ENCODE measurements at places on chromosomes 11 and 22.
A peak's percentile ranks its signal among the peaks of the same experiment; 100 is the strongest.

DNA sequence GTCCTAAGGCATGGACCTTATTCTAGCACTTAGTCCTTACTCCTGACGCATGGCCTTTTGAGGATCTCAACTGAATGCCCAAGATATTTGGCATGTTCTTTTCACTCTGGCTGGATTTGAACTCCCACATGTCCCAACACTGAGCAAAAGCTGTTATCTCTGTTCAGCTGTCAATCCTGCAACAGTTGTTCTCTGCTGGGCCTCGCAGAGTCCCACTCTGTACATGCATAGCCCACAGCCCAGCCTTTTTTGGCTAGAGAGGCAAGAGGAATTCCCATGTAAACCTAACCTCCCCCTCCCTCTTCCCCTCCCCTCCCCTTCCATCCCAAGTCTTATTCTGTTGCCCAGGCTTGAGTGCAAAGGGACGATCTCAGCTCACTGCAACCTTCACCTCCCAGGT, 21.8 kb upstream of the DRG1 start:
- no peak for DNase-seq

GRCh38 chr22:38067761-38068360, 10.7 kb downstream of the PICK1 start:
- no peak for DNase-seq

DNA sequence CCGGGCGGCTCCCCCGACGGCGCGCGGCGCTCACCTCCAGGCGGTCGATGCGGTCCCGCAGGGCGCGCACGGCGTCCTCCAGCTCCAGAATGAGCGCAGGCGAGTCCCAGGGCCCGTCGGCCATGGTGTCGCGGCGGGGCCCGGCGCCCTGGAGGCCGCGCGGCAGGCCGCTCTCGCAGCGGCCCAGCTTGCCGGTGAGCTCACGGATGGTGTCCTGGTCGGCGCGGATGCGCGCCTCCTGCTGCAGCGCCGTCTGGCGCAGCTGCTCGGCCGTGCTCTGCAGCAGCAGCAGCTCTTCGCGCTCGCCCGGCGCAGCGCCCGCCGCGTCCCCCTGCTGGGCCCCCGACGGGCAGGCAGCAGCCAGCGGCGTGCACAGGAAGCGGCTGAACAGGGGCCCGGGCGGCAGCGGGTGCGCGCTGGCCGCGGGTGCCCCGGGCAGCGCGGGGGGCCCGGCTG, 599 bp downstream of the NPTXR start:
- peak; percentile 59 for DNase-seq

- no peak for DNase-seq
Observed at GRCh38 chr22:33272180-33272579, 214.0 kb upstream of the SYN3 start.

- peak; percentile 82 for DNase-seq
Observed at GRCh38 chr22:40651563-40652501, 15.3 kb upstream of the MRTFA start.

- peak; percentile 46 for DNase-seq
Observed at GRCh38 chr11:66745356-66746235, 16.6 kb upstream of the SPTBN2 start.

GRCh38 chr11:100687054-100687629, at the start of gene ARHGAP42:
Gene ARHGAP42 (plus strand): TSS chr11:100687288. CDS start chr11:100687679, 391 bp downstream.
- peak; percentile 3 for DNase-seq

DNA sequence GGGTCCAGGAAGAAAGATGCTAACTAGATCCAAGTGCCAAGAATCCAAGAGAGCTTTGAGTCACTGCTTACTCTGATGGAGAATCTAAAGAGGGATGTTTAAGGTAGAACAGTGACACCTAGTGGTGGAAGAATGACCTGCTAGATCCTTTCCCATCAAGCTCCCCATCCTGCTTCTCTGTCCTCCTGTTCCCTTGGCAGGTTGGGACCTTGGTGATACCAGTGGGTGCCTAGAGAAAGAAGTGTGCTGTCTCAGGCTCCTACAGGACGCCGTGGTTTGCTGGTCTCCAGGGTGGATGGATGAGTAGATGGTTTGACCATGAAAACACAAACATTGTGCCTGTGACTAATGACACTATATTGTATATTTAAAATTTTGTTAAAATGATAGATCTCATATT, 383.7 kb downstream of the TMEM135 start:
- no peak for DNase-seq

- DNase-seq, result no peak
Observed at GRCh38 chr11:74936087-74936486, 12.8 kb downstream of the XRRA1 start.

DNA sequence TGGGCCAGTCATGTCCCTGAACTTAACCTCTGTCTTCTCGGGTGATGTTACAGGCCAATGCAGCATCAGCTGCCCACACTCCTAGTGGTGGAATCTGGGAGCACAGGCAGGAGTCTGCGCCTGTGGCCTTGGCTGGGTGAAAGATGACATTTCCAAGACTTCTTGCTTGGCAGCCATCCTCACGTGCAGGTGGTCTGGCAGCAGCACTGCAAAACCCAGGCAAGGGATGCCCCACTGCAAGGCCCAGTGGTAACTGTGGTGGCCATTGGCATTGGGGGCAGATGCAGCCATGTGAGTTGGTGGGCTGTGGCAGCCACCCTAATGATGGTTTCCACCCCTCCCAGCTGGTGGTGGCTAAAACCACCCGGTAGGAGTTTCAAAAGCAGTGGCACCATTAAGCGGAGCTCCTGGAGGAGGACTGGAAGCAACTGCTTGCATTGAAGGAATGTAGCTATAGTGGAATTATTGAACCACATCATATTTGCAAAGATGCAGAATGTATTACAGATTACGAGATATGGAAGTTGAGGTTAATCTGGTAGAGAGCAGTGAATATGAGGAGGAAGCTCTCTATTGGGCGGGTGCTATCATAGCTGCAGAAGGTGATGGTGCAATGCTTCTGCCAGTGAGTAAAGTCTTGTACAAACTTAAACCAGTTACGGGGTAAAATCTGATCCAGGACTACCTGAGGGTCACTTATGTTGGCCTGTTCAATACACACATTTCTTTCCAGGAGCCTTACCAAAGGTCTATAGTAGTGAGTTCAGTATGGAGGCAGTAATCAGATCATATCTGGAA, 120.7 kb upstream of the TOP3B start:
- no peak for DNase-seq

DNA sequence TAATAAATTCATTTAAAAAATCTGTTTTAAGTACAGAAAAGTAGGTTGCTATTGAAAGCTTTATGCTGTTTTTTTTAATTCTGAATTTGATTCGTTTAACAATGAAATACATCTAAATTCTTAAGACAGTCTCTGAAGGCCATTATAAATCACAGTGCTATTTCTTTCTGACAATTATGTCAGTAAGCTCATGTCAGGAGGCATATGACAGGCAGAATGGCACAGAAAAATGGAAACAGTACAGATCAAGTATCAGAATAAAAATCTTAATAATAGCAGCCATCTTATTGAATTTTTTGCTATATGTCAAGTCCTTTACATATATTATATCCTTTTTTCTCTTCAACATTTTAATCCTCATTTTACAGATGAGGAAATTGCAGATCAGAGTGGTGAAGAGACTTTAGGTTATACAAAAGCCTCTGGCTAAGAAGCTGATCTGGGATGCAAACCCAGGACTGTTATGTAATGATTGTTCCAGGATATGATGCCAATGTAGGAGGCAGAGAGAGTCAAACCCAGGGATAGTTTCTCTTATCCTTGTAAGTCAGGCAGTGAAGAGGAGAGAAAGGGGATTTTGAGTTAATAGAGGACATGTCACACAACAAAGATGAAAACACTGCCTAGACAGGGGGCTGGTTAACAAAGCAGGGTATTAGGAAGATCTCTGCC, 283.1 kb upstream of the CCDC90B start:
- DNase-seq, result no peak

- DNase-seq, result no peak
Observed at GRCh38 chr11:111598559-111598958, 3.7 kb upstream of the SIK2 start.

DNA sequence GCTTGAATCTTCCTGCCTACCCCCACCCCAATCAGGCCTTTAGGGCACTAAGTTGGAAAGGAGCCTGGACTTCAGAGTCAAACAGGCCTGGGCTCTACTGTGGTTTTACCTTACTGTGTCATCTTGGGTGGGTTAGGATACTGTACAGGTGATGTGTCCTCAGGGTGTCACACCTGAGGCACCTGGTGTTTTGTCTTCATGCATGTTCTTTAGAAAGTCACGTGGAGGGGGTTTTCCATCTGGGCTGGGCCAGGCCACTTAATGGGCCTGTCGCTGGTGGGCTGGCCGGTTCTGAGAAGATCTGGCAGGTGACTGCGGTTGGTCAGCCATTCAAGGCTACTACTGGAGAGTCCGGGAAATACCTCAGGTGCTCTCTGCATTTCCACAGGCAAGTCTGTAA, 92.6 kb downstream of the SWAP70 start:
- DNase-seq, result no peak

DNA sequence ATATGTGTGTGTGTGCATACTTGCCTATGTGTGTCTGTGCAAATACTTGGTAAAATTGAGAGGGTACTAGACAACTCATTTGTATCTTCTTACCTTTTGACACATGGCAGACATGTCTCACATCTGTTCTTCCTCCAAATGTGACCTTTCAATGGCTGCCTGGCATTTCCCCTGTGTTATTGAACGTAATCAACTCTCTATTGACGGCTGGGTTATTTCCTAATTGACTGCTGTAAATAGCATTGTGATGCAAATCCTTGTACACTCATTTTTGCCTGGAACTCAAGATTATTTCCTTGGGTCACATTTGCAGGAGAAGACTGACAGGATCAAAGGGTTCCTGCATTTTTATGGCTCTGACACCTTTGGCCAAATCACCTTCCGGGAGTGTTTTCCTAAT, 37.4 kb downstream of the KCNQ1 start:
- DNase-seq, result no peak

DNA sequence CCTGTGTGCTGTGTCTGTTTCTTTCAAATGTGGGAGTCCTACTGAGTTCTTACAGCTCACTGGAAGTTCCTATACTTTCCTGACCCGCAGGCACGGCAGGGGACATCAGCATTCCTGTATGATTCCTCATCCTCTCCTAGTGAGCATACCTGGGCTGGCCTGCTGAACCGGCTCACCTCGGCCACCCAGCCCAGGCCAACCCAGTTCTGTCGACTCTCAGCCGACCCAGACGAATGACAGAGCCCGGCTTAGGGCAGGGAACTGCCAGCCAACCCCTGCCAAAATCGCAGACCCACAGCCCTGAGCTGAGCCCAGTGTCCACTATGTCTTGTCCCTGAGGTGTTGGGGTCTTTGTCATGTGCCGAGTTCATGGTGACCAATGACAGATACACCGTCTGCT, 339.7 kb downstream of the BRD1 start:
- DNase-seq, result no peak

DNA sequence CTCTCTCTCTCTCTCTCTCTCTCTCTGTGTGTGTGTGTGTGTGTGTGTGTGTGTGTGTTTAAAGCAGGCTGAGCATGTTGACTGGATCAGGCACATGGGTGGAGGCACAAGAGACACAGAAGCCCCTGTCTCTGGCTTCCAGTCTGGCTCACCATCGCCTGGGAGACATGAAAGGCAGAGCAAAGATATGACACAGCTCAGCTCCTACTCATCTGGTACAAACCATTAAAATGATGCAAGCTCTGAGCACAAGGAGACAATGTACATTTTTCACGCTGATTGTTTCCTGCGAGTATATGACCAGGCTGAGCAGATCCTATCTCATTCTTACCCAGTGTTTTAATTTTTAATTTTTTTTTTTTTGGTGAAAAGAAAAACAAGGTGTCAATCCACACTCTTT, 9.5 kb downstream of the SLC6A5 start:
- no peak for DNase-seq

GRCh38 chr11:57368845-57369232, 12.1 kb downstream of the PRG3 start:
- DNase-seq, result no peak

DNA sequence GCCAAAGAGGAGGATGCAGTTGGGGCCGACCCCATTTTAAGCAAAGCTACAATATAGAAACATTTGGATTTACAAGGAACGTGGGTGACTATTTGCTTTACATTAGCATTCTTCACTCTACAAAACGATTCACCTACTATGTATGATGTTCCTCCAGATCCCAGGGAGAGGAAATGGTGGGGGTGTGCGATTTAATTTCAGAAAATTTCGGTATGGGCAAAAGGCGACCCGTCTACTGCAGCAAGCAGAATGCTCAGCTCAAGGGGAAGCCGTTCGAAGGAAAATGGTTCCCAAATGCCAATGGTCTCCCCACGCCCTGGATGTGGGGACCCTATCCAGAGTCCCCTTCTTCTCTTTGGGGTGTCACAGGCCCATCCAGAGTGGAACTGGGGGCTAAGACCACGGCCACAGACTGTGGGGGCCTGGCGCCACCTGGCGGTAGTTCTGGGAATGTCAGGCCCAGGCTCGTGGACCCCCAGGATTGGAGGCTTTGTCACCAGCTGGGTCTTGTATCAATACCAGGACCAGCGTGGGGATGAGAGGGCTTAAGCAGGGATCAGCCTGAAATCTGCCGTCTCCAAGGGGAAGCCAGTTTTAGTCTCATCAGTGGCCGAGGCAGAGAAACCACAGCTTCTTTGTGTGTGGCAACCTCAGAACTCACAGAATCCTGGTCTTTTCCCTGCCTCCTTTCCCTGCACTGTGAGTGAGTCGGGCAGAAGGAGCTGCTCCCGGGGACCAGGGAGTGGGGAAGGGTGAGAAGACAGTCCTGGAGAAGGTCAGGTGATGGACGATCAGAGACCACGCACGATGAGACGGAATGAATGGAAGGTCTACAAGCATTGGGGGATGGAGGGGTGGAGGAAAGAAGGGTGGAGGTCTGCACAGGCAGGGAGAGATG, 8.4 kb downstream of the LRRC10B start:
- peak; percentile 64 for DNase-seq

DNA sequence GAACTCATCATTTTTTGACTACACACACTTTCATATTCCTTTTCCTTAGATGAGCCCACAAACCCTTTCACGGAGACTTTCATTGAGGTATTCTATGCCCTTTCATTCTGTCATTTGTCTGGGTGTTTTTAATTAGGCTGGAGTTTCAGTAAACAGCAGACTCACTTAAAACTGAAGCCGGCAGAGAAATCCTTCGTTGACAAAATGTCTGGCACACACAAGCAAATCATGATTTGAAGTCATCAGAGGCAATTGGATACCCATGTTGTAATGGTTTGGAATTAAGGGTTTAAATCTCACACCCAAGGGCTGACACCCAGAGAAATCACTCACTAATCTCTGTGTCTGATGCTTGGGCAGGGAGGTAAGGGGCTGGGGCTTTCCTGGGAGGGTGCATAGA, 127.1 kb downstream of the EHF start:
- no peak for DNase-seq

- DNase-seq, result no peak
Observed at GRCh38 chr22:43828998-43829782, 17.1 kb upstream of the EFCAB6 start.

- no peak for DNase-seq
Observed at GRCh38 chr11:64762277-64762673, 2.5 kb upstream of the PYGM start.

DNA sequence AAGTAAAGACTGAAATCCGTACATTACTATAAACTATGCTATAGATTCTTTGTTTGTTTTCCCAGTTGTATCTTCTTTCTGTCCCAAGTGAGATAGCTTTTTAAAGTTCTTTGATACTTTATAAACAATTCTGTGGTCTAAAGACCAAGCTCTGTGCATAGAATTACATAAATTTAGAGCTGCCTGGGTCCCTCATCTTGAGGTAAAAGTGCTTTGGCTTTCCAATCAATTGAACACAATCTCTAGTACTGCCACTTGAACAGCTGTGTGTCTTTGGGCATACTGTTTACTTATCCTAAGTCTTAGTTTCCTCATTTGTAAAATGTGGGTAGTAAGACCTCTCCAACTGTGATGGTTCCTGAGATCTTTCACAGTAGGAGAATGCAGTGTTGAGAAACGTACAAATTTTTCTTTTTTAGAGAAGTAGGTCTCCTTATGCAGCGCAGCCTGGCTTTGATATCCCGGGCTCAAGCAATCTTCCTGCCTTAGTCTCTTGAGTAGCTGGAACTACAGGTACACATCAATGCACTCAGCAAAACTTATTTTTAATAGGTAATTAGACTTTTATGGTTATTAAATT, 2.5 kb upstream of the EED start:
- no peak for DNase-seq

Measured in stimulated activated CD4-positive, alpha-beta T cell treated with anti-CD3 and anti-CD28 coated beads, Interleukin-4, amount 100 ng/mL, for 1 hour (primary cell).